Pancreas (tissue), 10 donors: ENCODE measurements at places on chromosomes 12 and 14.
A peak's percentile ranks its signal among the peaks of the same experiment; 100 is the strongest.

GRCh38 chr12:47393403-47393790, 312.4 kb downstream of the RPAP3 start:
- no peak for DNase-seq

GRCh38 chr12:77847060-77847541, 16.4 kb downstream of the NAV3 start:
- DNase-seq, result no peak

- no peak for DNase-seq
Measured at GRCh38 chr12:124142395-124143035, 152.4 kb upstream of the RFLNA start.

- DNase-seq, result no peak
Measured at GRCh38 chr12:530308-530707, 70.6 kb downstream of the B4GALNT3 start.

- peak; percentile 65 for DNase-seq
Measured at GRCh38 chr14:29814156-29815015, 113.3 kb downstream of the PRKD1 start.

GRCh38 chr12:70936203-70936813, 15.8 kb upstream of the PTPRR start:
- DNase-seq, result no peak

GRCh38 chr12:120767071-120768024, 41.7 kb downstream of the ACADS start:
- no peak for DNase-seq

DNA sequence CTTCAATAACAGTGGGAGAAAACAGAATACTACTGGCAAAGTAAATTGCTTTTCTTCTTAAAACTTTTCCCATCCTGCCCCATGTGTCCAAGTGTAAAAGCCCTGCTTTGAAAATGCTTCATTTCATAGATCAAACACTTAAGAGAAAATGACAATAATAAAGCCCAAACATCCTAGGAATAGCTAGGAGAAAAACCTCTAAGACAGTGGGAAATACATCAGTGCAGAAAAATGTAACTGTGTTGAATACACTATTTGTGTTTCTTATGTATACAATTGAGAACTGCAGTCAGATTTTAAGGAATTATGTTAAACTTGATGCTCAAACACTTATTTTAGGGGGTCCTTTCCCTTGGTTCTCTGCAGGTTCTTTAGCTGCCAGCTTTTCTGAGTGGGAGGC, 181.1 kb downstream of the MSRB3 start:
- DNase-seq, result no peak

- no peak for DNase-seq
Measured at GRCh38 chr12:94284046-94284445, 135.7 kb downstream of the PLXNC1 start.

GRCh38 chr14:54220071-54220703, 176.6 kb upstream of the CDKN3 start:
- no peak for DNase-seq

- DNase-seq, result no peak
Measured at GRCh38 chr12:101698800-101699347, 1.4 kb downstream of the CHPT1 start.

- DNase-seq, result peak; percentile 46
Measured at GRCh38 chr12:121095544-121096198, 37.0 kb upstream of the P2RX7 start.

DNA sequence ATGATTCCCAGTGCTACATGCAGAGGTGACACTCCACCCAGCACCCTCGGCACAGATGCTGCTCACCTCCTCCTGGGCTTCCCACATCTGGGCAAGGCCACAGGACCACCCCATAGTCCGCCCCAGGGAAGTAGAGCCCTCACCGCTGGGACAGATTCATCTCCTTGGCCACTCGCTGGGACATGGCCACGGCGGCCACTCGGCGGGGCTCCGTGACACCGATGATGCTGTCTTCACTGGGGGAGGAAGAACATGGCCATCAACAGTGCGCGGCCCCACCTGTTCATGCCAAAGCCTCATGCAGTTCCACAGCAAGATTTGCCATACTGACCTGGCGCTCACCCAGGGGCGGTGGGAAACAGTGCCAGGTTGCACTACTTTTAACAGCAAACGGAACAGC, 13.7 kb downstream of the DHX37 start:
- no peak for DNase-seq

- DNase-seq, result no peak
Measured at GRCh38 chr14:99685596-99685995, 1.5 kb downstream of the CYP46A1 start.

GRCh38 chr14:70784886-70785285, 24.4 kb downstream of the MAP3K9 start:
- DNase-seq, result no peak

- no peak for DNase-seq
Measured at GRCh38 chr12:16833376-16834015, 227.5 kb upstream of the LMO3 start.

DNA sequence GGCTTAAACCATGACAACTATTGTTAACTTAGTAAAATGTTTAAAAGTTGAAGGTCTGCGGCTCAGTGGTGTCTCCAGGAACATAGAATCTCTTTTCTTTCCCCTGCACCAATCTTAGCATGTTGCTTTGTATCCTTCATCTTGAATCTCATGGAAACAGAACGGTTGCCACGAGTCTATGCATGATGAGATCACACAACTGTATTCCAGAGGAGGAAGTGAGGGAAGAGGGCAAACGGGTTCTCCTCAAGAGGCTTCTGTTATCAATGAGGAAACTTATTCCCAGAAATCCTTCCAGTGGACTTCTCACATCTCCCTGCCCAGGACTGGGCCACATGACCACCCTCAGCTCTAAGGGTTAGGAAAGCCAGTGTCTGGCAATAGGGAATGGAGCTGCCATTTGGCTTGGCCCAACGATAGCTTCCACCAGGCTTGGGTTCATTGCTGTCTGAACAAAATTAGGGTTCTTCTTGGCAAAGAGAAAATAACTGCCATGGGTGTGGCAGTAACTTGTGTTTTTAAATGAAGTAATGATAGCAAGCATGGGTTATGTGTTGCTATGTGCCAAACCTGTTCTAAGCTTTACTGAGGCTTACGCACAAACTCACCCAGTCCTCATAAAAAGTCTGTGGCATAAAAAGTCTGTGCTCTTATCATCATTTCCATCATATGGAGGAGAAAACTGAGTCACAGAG, 17.4 kb downstream of the PLXNC1 start:
- DNase-seq, result no peak

DNA sequence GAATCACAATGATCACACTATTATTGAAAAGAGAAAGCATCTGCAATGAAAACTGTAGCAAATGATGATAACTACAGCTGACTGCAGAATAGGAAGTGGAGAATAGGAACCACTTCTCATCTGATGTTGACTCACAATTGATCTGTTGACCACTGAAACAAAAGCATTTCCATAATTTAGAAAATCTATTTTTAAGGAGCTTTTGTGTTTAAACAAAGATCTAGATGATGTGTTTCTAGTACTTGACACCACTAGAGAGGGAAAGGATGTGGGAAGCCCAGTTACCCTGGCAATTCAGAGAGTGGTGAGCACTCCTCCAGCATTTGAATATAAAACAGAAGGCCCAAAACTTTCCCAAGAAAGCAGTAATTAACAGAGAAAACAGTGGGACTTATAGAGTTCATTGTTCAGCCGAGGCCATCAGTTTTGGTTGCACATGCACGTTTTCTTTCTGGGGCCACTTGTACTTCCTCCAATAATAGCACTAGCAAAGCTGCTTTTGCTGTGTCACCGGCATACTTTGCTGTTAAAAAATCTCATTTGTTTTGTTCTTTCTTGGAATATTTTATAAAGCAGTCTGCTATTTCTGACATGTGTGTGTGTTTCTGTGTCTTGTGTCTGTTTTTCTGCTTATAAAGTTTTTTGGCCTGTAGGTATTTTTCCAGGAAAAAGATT, 76.1 kb upstream of the HECTD1 start:
- DNase-seq, result no peak

DNA sequence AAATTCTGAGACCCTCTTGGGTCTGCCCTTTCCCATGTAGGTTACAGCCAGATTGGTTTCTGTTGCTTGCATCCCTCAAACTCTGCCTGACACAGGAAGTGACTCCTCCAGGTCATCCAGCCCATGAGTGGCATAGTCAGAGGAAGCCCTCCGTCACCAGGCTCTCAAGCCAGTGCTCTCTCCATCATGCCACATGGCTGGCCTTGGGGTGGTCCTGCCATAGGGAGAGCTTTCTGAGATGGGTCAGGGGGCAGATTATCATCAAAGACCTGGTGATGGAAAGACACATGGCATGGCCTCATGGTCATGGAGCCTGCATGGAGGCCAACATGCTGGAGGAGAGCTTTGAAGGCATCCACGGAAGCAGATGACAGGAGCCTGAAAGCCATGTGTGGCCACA, 15.4 kb upstream of the CLMN start:
- no peak for DNase-seq

GRCh38 chr12:119725523-119725922, 57.6 kb downstream of the PRKAB1 start:
- DNase-seq, result no peak

DNA sequence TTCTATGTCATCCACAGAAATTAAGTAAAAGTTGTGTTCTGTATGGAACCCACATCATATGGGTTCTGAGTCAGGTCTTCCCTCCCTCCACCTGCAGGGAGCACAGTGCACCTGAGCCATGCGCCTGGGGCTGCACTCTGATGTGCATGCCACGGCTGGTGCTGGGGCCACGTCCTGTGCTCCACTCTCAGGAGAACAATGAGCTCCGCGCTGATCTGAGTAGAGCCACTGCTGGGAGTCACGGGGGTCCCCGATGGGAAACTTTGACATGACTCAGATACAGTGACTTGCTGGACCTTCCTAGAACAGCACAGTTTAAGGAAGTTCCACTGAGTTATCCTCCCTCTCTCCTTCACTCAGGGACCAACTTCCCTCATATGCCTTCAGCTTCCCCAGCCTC, 683.4 kb downstream of the TMEM121 start:
- no peak for DNase-seq

DNA sequence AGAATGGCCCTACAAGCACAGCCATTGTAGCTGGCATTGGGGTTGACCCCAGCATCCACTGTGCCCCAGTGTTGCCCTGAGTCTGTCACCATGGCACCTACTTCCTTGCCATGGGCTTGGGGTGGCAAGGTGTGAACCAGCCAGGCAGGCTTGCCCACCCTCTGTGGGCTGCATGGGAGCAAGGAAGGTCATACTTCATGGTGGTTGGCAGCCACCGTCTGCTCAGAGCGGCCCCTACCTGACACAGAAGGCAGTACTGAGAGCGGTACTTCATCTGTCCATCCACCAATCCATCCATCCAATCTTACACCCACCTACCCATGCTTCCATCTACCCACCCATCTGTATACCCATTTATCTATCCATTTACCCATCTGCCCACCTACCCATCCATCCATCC, 160.1 kb downstream of the KIF26A start:
- no peak for DNase-seq

DNA sequence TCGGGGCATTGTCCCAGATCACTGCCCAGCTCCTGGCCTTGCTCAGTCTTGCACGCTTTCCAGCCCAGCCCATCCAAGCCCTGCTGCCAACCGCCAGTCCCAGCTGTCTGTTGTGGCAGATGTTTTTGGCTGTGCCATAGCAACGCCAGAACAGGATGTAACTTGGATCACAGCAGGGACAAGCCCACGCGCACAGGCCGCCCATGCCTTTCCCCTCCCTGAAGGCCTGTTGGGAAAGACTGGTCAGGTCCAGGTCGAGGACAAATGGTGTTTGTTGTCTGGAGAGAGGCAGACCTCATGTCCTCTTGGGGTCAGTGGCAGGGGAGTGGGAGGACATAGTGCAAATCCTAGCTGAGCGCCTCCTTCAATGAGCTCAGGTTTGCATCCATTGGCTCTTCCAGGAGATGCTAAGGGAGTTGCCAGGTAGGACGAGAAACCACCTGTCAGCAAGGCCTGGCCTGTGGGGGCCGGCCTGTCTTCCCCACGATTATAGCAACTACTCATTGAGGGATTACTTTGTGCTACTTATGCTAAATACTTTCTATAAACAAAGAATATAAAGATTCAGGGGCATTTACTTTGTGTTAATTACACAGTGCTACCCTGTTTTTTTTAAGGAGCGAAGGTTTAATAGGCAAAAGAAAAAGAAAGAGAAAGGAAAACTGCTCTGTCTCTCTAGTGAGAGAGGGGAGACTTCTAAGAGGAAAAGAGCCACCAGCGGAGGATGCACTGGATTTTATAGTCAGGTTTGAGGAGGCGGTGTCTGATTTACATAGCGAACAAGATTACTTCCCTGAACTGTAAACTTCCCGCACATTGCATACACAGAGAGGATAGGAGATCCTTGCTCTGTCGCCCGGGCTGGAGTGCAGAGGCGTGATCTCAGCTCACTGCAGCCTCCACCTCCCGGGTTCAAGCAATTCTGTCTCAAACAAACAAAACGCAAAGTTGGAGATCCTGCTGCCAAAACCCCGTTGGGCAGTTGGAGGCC, 42.8 kb upstream of the CORO1C start:
- DNase-seq, result peak; percentile 21

DNA sequence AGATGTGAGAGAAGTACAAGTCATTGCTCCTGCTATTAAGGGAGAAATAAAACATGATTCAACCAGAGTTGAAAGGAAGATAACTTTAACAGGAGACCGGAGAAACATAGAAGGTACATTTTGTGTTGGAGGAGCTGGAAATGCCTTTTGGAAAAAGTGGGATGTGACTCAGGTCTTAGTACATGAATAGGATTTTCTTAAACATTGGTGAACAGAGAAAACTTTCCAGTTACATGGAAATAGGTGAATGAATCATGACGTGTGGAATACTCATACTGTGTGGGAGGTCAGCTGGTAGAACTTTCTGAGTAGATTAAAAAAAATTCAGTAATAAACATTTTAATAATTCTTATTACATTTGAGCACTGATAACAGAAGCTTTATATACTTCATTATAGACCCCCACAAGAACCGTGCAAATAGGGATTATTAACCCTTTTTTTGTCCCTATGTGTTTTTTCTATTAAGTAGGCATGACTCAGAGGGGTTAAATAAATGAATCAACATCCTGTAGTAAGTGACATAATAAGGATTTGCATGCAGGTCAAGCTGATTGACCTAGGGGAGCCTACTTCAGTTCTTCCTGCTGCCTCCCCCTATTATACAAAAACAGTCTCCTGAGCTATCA, 710.5 kb downstream of the NOVA1 start:
- DNase-seq, result no peak

DNA sequence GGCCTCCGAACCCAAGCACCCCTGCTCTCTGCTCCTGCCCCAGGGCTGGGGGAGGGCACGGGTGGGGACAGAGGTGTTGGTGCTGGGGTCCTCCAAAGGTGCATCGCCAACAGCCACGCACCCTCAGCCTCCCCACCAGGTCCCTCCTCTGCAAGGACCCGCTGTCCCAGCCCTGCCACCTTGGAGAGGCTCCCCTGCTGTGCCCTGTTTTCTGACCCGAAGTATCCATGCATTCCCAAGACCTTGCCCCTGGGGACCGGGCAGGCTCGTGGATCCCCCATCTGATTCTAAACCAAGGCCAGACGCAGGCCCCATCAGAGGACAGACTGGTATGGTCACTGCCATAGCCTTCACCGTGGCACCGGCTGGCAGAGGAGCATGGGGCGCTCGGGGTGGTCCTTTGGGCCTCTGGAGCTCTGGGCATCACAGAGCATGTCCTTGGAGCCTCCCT, 22.7 kb upstream of the BEGAIN start:
- DNase-seq, result peak; percentile 53

- DNase-seq, result no peak
Measured at GRCh38 chr12:53208435-53208834, 1.4 kb upstream of the ITGB7 start.
